ENCODE measurements at places on chromosomes 5 and 9.

- H3K4me1 ChIP-seq: no peaks in the 10 kb centered on the region
- no peak overlapping the region for H3K27ac ChIP-seq
- H3K36me3 ChIP-seq: no peaks in the 10 kb centered on the region
- no peaks in the 10 kb centered on the region for H3K27me3 ChIP-seq
- no peak overlapping the region for H3K4me3 ChIP-seq
These were observed 730.9 kb upstream of the TYRP1 start for GRCh38 chr9:11962327-11962726.

DNA sequence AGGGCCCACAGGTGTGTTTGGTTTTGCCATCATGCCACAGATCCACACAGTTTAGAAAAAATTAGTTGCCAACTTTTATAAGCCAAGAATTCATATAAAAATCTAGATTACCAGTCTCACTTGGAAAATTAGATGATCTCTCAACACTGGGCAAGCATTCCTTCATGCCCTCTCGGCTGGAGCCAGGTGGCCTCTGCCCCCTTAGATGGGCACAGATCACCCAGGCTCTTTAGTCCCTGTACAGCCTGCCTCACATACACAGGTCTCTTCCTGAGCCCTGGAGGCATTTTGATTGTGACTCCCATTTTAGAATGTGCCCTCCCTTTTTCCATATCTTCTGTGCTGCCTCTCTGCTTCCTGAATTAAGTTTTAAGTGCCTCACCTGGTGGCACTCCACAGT is 20.0 kb downstream of the ACO1 start:
- H3K27me3 ChIP-seq: no peaks in the 10 kb centered on the region
- no peak for DNase-seq
- H3K27ac ChIP-seq: no peak overlapping the region
- peaks cover 20% of the 10 kb centered on the region for H3K36me3 ChIP-seq

GRCh38 chr5:32859211-32859641 is 148.1 kb downstream of the NPR3 start:
- no peaks in the 10 kb centered on the region for H3K27me3 ChIP-seq
- H3K4me3 ChIP-seq: no peak overlapping the region
- no peak overlapping the region for H3K27ac ChIP-seq
- no peaks in the 10 kb centered on the region for H3K36me3 ChIP-seq

DNA sequence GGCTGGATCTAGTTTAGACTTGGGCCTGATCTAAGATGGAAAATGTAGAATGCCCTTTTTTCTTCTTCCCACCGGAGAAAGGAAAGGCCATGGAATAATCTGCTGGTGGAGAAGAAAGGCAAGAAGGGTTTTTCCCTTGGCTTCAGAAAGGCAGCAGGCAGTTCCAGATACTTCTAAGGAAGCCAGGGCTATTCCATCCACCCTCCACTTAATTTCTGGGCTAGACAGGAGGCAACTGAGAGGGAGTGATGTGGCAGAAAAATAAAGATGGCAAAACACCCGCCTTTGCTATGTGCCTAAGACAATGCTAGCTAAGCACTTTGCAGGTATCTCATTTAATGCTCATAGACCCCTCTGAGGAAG is 9.9 kb downstream of the MYOZ3 start:
- peaks cover 18% of the 10 kb centered on the region for H3K4me1 ChIP-seq
- H3K27me3 ChIP-seq: peaks cover 12% of the 10 kb centered on the region
- no peak overlapping the region for H3K4me3 ChIP-seq
- H3K36me3 ChIP-seq: no peaks in the 10 kb centered on the region
- H3K27ac ChIP-seq: no peak overlapping the region
- no peak for DNase-seq

GRCh38 chr5:109711673-109712072 is 21.9 kb downstream of the MAN2A1 start:
- H3K27me3 ChIP-seq: no peaks in the 10 kb centered on the region
- no peaks in the 10 kb centered on the region for H3K4me1 ChIP-seq
- no peak overlapping the region for H3K27ac ChIP-seq
- no peak for DNase-seq
- H3K36me3 ChIP-seq: peaks cover 4% of the 10 kb centered on the region
- no peak overlapping the region for H3K4me3 ChIP-seq

DNA sequence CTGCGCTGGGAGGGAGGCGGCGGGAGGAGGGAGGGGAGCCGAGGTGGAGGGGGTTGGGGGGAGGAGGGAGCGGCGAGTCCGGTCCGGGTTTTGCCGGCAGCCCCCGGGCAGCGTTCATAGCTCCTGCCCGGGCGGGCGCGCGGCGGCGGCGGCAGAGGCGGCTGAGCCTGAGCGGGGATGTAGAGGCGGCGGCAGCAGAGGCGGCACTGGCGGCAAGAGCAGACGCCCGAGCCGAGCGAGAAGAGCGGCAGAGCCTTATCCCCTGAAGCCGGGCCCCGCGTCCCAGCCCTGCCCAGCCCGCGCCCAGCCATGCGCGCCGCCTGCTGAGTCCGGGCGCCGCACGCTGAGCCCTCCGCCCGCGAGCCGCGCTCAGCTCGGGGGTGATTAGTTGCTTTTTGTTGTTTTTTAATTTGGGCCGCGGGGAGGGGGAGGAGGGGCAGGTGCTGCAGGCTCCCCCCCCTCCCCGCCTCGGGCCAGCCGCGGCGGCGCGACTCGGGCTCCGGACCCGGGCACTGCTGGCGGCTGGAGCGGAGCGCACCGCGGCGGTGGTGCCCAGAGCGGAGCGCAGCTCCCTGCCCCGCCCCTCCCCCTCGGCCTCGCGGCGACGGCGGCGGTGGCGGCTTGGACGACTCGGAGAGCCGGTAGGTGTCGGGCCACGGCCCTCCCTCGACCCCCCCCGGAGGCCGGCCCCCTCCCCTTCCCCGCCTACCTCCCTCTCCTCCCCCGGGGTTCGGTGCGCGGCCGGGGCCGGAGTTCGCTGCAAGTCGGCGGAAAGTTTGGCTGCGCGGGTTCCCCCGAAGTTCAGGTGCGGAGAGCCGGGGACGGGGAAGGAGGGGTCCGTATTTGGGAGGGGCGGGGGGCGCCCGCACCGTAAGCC is at the start of gene CXXC5:
TSS of gene CXXC5 (plus strand) at position 145 of the 877 bp plus-strand sequence. CDS start 32,175 bp downstream, outside the sequence.
- H3K4me1 ChIP-seq: peaks cover 74% of the 10 kb centered on the region
- H3K36me3 ChIP-seq: no peaks in the 10 kb centered on the region
- peak within 1 kb of the TSS; percentile 73 for H3K4me3 ChIP-seq
- peak; percentile 76 for DNase-seq

DNA sequence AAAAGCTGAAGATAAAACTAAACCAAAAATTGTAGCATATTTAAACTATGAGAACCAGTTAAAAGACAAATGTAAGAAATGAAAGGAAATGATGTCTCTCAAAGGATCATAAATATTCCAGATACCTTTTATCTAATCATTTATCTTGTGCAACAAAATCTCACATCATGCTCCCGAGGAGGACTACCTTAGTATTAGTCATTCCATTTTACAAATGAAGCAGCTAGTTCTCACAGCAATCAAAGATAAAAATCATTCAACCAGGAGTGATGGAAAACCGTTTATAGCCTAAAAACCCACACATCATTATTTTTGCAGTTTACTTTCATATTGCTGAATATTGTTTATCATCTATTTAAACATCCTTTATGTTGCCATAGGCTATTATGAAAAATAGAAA is 190.0 kb downstream of the CDH12 start:
- DNase-seq: no peak
- no peaks in the 10 kb centered on the region for H3K4me1 ChIP-seq
- H3K27ac ChIP-seq: no peak overlapping the region
- H3K36me3 ChIP-seq: no peaks in the 10 kb centered on the region

- H3K27me3 ChIP-seq: no peaks in the 10 kb centered on the region
- no peak overlapping the region for H3K27ac ChIP-seq
- H3K4me3 ChIP-seq: no peak overlapping the region
- H3K4me1 ChIP-seq: no peaks in the 10 kb centered on the region
- peaks cover 55% of the 10 kb centered on the region for H3K36me3 ChIP-seq
These were observed 26.6 kb downstream of the AK3 start for GRCh38 chr9:4714266-4715016.
